CD4-positive, alpha-beta T cell treated with Interleukin-21 for 1 hour (primary cell): ENCODE measurements at places on chromosomes 3 and 15.

- DNase-seq, result no peak
These were observed 164.7 kb upstream of the SLCO3A1 start for GRCh38 chr15:91688811-91689210.

DNA sequence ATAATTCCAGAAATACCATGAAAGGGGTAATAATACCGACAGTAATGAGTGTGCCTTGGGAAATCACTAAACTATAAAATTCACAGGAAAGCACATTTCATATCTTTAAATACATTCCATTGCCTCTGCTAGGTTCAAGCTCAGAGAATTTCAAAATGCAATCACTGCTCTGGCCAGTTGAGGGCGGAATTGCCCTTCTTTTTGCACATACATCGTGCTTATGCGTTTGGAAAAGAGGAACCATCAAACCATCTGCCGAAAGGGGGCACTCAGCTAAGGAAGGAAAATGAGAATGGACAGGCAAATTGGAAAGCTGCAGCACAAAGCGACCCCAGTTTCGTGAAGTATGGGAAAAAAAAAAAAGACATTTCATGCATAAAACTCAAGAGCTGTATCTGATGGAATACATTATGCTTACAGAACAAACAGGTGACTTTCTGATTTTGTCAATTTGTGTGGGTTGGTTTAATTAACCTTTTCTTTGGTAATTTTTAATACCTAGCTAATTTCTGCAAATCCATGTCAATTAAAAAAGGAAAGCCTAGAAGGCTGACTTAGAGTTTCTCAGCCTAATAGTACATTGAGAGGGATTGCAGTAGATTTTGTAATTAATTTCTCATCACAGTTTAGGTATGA lies 61.4 kb downstream of the TUSC7 start:
- DNase-seq, result peak; percentile 28

DNA sequence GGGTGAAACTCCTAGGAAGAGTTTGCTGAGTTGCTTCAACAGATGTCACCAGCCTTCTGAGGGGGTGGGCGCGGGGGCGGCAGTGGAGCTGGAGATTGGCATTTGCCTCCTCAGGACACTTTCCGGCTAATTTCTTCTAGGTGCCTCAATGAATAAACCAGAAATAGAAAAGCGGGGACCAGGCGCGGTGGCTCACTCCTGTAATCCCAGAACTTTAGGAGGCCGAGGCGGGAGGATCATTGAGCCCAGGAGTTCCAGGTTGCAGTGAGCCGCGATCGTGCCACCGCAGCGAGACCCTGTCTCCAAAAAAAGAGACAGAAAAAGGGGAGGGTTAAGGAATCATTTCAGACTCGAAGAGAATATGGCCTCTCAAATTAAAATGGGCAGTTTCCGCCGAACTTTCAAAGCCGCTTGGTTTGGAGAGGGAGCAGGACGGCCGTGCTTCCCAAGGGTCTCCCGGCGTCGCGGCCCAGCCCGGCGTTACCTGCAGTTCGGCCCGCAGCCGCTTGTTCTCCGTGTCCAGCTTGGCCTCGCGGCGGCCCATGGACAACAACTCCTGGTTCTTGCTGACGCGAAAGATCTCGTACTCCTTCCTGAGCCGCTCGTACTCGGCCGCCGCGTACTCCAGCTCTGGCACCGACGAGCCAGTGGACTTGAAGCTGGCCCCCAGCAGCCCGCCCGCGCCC lies 587 bp downstream of the NPHP3 start:
- DNase-seq, result no peak

- DNase-seq, result peak; percentile 88
These were observed 16.1 kb downstream of the SH2D7 start for GRCh38 chr15:78108300-78109084.

- no peak for DNase-seq
These were observed 1.8 kb downstream of the APBA2 start for GRCh38 chr15:28887339-28888174.

GRCh38 chr3:21421096-21421495 lies 329.9 kb downstream of the ZNF385D start:
- no peak for DNase-seq

DNA sequence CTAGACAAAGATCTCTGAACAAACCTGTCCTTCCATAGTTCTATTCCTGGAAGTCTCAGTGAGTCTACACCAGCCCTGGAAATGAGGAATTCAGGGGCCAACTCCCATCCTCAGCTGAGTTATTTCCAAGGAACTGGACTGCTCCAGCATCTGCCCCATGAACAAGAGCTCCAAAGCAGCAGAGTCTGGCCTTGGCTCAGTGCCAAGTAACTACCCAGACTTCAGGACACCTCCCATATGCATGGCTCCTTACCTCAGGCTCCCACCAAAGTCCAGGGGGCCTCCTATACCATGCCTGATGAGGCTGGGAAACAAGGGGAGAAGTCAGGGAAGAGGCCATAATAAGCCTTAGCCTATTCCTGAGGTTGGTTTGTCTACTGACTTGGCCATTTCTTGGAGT lies 45.0 kb downstream of the FAIM start:
- DNase-seq, result no peak

GRCh38 chr15:90232196-90232595 lies 1.5 kb downstream of the CIB1 start:
- DNase-seq, result peak; percentile 22

GRCh38 chr3:12170207-12170606 lies 11.5 kb upstream of the TIMP4 start:
- no peak for DNase-seq

DNA sequence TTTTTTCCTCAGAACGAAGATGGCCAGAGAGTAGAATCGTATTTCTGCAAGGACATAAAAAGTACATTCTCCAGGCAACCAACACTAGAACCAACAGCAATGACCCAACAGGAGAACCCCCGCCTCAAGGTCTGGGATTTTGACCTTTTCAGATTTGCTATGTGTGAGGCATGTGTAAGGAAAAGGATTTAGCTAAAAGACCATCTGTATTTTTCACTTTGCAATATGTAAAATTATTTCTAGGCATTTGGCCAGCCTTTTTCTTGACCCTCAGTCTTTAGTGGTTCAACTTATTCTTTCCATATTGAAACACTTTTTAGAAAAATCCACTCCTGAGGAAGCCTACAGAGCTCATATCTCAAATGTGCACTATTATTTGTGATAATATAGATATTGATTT lies 219.2 kb upstream of the GOLGA6L4 start:
- no peak for DNase-seq

DNA sequence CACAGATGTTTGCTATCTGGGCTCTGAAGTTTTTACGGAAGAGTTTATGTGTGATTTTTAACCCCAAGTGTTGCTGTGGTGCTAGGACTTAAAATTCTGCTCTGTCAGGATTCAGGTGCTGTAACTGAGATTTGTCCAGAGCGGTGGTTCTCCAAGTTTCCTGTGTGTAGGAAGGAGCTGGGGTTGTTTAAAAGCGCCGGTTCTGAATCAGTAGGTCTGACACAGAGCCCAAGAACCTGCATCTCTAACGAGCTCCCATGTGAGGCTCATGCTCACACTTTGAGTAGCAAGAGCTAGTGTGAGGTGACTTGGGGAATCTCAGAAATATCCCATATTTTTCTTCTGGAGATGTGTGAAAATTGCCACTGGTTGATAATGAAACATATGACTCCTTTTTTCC lies 325.5 kb downstream of the SATB1 start:
- no peak for DNase-seq

DNA sequence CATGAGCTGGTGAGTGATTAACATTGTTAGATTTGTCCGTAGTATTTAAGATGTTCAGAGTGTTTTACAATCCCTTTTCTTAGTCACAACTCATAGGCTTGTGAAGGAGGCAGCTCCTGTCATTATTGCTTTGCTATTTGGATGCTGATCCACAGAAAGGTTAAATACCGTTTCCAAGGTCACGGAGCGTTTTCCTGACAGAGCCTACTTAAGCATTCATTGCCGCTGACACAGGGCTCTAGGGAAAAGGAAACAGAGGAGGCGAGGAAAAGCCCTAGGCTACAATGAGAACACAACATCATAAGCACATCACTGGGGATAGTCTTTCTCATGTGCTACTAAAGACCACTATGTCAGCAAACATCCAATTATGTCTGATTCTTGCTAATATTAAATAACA lies 38.5 kb upstream of the CPB1 start:
- no peak for DNase-seq

DNA sequence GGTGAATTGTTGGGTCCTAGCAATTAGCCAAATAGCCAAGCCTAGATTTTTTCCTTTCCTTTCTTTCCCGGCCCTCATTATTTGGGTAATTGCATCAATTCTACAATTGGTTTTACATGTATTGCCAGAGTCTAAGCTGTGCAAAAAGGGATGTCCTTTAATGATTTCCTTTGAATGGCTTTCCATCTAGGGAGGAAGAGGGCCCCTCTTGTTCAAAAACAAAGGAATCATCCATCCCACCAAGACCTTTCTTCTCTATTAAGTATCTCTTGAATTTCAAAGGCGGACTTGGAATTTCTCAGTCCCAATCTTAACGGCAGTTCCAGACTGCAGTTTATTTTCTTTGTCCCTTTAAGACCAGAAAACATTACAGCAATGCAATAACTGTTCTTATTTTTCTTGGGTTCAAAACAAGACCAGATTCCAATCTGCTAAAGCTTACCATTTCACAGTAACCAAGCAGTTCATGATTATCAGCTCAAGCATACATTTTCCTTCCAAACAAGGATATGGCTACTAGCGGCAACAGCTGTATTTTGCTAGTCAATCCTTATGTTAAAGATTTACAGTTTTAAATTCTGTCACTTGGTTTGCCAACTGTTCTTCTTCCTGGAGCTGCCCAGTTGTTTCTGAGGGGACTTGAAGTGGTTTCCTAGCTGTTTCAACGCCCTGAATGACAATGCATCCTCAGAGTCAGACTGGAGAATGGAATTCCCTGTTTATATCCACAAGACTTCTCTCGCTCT lies 91.4 kb upstream of the LRIG1 start:
- no peak for DNase-seq

DNA sequence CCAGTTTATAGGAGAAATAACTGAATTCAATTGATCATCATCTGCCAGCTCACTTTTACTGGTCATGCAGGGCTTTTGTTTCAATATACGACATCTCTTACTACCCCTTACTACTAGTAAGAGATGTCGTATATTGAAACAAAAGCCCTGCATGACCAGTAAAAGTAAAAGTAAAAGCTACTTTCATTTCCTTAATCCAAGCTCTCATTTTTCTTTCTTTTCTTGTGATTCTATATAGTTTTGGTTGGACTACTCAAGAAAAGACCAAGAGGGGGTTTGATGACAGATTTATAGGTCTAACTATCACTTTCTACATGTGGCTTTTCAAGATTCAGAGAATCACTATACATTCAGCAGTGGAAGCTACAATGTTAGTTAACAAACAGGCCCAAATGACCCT lies 1237.3 kb downstream of the ROBO2 start:
- no peak for DNase-seq

GRCh38 chr15:67076147-67076843 lies 10.9 kb downstream of the SMAD3 start:
- no peak for DNase-seq

DNA sequence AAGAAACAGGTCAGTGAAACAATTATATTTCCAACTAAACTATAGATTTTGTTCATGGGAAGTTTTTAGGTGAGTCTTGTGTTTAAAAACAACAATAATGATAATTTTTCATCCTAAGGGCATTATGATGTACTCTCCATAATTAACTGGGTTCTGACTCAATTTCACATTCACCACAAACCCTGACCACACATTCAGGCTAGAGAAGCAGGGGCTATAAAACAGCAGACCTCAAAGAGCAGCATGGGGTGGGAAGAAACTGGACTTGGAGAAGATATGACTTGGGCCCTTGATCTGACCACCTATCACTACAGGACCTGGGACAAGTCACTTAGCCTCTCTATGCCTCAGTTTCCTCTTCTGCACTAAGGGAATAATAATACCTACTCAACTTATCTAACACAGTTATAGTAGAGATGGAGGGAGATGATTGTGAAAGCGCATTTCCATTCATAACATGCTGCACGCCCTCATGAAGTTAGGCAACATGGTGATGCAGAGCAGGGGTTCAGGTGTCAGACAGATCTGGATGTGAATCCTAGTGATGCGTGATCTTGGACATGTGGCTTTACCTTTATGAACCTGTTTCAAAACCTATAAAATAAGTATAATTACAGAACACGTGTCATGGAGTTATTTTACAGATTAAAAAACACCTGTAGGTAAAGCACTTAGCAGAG lies 63.0 kb upstream of the ACP3 start:
- DNase-seq, result no peak

DNA sequence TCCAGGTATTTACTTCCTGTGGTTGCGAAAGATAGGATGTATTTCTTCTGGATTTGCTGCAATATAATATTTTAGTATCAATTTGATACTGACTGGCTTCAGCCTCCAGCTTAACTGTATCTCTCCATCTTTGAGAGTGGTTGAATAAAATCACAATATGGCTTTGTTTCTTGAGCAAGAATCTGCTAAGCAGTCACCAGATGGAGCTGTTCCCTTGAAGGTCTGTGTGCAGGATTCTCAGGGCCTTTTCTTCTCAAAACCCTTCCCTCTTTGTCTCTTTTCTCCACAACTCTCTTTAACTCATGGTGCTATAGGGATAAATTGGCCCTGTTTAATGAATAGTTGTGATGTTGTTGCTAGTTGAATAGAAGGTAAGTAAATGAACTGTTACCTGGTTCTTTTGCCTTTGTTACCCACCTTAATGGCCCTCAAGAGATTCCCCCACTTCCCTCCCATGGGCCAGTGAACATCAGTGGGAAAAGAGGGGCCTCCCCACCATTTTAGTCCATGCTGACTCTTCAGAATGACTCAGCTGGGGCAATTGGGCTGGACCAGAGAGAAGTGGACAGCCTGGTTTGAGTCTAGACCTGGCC lies 34.8 kb upstream of the RAB6B start:
- no peak for DNase-seq

DNA sequence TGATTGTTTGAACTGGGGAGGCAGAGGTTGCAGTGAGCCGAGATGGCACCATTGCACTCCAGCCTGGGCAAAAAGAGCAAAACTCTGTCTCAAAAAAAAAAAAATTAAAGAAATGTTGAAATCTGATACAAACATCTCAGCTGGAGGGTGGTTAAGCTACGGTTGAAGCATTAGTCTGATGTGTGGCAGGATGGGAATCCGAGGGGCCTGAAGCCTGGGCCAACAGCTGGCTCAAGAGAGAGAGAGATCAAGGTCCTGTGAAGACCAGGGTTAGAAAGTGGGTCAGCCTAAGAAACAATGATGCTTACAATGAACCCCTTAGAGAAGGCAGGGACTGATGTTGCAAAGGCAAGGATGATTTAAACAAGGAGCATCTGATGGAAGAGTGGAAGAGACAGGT lies 69.8 kb downstream of the CD200R1L start:
- no peak for DNase-seq

- no peak for DNase-seq
These were observed 94.6 kb downstream of the CDIN1 start for GRCh38 chr15:36673987-36674386.

GRCh38 chr3:78820542-78820941 lies 947.3 kb downstream of the ROBO1 start:
- no peak for DNase-seq

DNA sequence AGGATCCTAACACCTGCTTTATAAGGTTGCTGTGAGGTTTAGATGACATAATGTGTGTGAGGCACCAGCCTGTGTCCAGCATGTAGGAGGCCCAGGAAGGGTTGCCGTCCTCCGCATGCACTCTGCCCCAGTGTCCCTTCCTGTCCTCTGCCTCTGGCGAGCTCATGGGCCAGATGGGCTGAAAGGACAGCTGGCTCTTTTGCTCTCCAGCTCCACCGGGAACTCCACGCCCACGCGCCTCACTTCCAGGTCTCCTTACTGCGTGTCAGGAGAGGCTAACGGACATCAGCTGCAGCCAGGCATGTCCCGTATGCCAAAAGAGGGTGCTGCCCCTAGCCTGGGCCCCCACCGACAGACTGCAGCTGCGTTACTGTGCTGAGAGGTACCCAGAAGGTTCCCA lies 12.2 kb downstream of the MUC20 start:
- no peak for DNase-seq

- no peak for DNase-seq
These were observed 41.3 kb downstream of the COL6A5 start for GRCh38 chr3:130386604-130387263.
